ENCODE measurements at places on chromosomes 12 and 14. TPM values are rescaled to one million over a fixed set of nuclear protein-coding genes. Genes with fewer than 3 reads are reported as not detected.

The PRH2 gene
- not detected for total RNA-seq

The AQP2 gene
- total RNA-seq = not detected

- no peak for DNase-seq
Observed at GRCh38 chr12:104577581-104577981, 120.8 kb downstream of the CHST11 start.

The FLVCR2 gene
- total RNA-seq = 1.3 TPM

The LRP1-AS gene
- not detected for total RNA-seq

Measured in B cell (primary cell).